MCF 10A (cell line): ENCODE measurements at places on chromosomes 7 and 10.

GRCh38 chr7:50640256-50640655 is 75.1 kb upstream of the DDC start:
- DNase-seq = no peak

DNA sequence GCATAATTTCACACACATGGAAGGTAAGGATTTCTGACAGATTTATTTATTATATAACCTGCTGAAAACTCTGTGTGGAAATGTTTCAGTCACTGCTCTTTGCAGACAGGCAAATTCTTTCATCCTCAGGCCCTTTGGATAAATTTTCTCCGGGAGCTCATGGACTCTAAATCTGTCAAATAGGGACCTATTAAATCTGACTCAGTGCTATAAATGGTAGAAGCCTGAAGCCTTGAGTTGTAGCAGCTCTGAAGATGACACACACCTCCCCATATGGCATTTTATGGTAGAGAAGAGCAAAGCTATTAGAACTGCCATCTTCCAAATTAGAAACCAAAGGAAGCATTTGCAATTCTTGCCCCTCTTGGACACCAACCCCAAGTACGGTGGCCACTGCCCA is 808.7 kb downstream of the XPNPEP1 start:
- no peak for DNase-seq

- DNase-seq = no peak
Measured at GRCh38 chr7:940599-941408, 13.7 kb downstream of the ADAP1 start.

- peak; percentile 64 for DNase-seq
Measured at GRCh38 chr7:129376076-129376777, 58.0 kb upstream of the STRIP2 start.

- DNase-seq = no peak
Measured at GRCh38 chr10:46304062-46304461, 17.3 kb downstream of the ANTXRL start.
